Activated naive CD4-positive, alpha-beta T cell treated with anti-CD3 and anti-CD28 coated beads, Interleukin-2, amount 50 U/mL, for 16 hours (primary cell): ENCODE measurements at places on chromosomes 12 and 14.

GRCh38 chr14:32738206-32738871 is 200.3 kb upstream of the NPAS3 start:
- DNase-seq: no peak

- DNase-seq: no peak
These were observed 221.2 kb upstream of the FLRT2 start for GRCh38 chr14:85308531-85309300.

DNA sequence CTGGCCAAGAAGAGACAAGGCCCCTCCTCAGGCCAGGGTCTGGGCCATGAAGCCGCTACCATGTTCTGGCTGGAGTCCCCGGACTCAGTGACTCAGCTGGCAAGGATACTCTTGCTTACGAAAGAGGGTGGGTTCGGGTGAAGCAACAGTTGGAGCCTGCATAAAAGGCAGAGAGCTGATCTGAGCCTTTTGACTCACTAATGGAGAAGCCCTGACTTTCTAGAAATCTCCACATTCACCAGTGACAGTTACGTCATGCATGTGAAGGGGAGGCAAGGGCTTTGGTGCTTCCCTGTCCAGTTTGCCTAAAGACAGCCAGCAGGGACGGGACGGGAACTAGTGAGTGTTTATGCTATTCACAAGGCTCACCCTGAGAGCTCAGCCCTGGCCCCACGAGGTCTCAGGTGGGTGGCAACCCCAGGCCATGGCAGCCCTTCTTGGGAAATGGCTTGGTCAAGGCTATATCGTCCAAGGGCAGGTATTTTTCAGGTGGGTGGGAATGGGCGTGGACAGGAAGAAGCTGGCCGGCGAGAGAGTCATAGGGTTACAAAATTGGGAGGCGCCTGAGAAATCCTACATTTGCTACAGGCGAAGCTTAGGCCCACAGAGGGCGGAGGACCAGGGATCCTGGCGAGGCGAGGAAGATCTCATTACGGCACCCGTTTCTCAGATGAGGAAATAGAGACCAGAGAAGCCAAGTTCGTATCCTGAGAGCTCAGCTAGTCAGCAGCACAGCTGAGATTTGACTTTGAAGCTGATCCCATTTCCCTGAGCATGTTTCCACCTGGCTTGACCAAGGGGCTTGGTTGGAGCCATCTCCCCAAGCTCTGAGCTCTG is 314.6 kb downstream of the BCL11B start:
- no peak for DNase-seq

GRCh38 chr12:115374480-115375185 is 690.7 kb upstream of the TBX3 start:
- no peak for DNase-seq

- DNase-seq: no peak
These were observed 27.0 kb upstream of the HIF1A start for GRCh38 chr14:61668282-61668681.

GRCh38 chr12:67909091-67909531 is 80.1 kb upstream of the IFNG-AS1 start:
- DNase-seq: no peak

- DNase-seq: no peak
These were observed 92.1 kb downstream of the NINJ2 start for GRCh38 chr12:570921-571794.

GRCh38 chr12:22729957-22730443 is 105.0 kb downstream of the ETNK1 start:
- DNase-seq: no peak

DNA sequence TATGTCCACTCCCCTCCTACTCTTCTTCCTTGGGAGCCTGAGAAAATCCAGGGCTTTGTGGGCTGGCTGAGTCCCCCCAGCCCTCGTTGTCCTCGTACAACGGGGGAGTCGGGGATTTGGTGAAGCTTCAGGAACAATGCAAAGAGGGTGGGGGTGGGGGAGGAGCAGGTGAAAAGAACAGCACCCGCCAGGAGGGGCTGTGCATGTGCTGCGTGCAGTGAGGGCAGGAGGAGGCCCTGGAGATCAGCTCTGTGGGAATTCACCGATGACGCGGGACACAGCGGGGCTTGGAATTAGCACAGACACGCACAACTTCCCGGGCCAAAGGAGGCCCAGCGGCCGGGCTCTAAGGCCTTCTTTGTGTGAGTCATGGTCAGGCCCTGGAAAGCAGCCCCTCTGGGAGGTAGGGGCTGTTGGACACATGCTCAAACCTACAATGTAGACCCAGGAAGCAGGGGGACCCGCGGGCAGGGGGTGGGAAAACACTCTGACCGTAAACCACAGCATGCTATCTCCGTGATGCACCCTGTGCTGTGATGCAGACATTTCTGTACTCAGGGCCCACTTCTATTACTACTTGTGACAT is 32.8 kb downstream of the RBM19 start:
- DNase-seq: no peak

DNA sequence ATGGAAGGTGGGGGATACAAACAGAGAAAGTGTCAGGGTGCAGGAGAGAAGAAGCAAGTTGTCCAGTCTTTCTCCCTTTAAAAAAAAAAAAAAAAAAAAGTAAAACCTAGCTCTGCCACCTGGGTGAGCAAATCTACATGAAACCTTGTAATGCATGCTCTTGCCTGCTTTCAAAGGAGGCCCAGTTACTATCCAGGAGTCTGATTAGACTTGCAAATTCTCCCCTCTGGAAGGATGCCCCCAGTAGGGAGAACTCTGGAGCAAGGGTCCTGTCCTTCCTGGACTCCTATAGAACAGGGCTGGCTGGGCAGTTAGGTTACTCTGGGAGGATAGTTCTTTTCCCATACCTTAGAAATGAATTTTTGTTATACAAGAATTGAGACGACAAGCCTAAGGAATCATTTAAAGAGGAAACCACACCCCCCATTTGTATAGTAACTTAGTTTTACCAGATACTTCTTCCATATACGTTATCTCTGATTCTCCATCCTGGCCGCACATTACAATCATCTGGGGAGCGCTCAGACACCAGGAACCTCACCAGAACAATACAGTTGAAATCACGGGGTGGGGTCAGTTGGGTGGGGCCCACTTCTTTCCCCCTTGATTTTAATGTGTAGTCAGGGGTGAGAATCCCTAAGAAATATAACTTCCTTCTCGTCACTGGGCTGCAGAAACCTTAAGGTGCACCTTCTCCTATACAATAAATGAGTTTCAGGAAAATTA is 30.5 kb downstream of the RAB35 start:
- no peak for DNase-seq

GRCh38 chr12:120172053-120172452 is 22.5 kb downstream of the GCN1 start:
- DNase-seq: no peak
